NCI-H526 (cell line): ENCODE measurements at places on chromosomes 4 and X.

DNA sequence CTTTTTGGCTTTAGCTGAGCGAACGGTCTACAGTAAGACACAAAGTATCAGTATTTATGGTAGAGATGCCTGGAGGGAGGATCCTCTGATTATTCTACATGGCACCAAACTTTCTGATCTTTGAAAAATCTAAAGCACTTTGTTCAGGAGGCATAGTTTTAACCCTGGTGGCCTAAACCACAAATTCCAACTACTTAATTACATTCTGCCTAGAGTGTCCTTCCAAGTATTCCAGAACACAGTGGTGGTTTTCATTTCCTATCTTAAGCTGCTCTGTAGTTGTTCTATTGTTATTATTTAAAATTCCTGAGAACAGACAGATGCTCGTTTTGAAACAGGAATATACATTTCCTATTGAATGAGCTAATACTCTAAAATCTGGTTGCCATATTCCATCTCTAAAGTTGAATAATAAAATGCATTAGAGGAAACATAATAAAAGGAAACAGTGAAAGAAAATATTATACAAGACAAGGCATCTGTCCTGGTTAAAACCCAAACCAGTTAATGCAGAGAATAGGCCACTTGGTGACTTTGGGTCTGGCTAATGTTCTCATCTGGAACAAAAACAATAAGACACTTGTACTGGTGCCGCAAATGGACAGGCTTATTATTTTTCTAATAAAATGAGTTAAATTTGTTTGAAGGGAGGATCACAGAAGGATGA is 657.4 kb downstream of the SPRY1 start:
- no peak for DNase-seq

GRCh38 chrX:132883358-132883915 is 75.0 kb downstream of the HS6ST2 start:
- no peak for DNase-seq

DNA sequence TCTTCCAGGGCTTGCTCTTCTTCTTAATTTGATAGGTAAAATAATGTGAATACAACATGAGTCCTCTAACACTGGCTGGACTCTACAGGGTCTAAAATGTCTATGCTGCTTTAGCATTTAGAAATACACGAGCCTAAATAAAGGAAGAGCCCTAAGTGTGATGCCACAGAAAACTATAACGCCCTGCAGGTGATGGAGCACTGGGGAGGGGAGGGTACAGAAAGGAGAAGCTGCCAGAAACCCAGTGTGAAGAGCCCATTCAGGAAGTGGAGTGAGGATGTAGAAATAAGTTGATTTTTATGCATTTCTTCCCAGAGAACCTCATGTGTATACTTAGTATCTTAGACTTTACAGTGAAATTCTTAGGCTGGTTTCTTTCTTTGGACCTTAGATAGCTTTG is 83.4 kb downstream of the TNIP2 start:
- DNase-seq, result no peak

GRCh38 chr4:112908511-112908910 is 140.9 kb upstream of the ANK2 start:
- DNase-seq, result no peak

DNA sequence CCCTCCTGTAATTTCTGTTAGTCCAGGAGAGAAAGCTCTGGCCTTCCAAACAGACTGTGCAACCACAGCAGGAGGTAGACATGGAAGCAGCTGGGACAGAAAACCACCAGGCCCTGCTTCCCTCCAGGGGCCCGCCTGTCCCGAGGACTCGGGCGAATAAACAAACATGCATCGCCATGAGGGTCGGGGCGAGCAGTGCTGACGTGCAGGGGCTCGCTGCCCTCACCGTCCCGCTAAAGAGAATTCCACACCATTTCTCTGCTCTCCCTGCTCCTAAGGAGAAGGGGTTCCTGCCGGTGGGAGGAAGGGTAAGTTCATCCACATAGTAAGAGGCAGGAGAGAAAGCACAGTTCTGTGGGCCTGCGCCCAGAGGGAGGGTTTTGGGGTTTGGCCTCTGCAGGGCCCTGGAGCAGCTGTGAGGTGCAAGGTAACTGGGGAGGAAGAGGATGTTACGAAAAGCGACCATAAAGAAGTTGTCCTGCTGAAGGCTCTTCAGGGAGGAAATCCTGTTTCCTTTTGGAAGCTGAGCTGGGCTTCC is 54.9 kb downstream of the WFS1 start:
- DNase-seq, result no peak

DNA sequence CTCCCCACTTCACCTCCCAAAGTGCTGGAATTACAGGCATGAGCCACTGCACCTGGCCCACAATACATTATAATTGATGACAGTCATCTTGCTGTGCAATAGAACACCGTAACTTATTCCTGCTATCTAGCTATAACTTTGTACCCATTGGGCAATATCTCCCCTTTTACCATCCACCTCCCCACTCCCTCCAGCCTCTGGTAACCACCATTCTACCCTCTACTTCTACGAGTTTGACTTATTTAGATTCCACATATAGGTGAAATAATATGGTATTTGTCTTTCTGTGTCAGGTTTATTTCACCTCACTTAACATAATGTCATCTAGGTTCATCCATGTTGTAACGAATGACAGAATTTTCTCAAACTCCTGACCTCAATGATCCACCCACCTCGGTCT is 8.2 kb upstream of the TEX11 start:
- no peak for DNase-seq

DNA sequence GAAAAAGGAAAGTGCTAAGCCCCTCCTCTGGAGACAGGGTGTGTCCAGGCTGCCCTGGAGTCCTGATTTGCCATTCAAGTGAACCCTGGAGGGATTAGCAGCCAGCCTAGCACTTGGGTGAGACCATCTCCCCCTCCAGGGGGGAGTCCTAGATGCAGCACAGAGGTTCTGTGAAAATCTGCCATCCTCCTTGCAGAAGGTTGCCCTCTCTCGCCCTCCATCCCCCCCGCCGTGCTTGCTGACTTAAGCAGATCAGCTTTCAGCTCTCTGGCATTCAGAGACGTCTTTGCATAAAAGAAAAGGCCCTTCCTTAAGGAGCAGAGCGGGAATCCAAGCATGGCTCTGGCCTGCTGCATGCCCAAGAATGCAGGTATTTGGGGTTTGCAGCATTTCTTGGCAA is 102.1 kb upstream of the SCML1 start:
- DNase-seq, result peak; percentile 23

DNA sequence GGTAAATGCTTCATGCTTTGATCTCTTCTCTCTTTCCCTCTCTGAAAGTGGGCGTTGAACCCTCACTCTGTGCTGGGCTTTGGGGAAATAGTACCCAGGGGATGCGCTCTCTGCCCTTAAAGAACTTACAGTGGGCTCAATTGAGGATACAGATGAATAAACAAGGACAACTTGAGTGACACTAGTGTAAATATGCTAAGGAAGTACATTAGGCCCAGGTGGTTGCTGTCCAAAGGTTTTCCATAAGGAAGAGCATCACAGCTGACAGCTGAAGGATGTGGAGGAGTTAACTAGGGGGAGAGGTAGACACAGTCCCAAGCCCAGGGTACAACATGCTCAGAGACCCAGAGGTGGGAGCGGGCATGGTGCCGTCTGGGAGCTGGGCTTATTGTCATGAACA is 49.4 kb downstream of the TENM3 start:
- DNase-seq, result no peak

GRCh38 chr4:44320833-44321232 is 127.8 kb downstream of the KCTD8 start:
- DNase-seq, result no peak

DNA sequence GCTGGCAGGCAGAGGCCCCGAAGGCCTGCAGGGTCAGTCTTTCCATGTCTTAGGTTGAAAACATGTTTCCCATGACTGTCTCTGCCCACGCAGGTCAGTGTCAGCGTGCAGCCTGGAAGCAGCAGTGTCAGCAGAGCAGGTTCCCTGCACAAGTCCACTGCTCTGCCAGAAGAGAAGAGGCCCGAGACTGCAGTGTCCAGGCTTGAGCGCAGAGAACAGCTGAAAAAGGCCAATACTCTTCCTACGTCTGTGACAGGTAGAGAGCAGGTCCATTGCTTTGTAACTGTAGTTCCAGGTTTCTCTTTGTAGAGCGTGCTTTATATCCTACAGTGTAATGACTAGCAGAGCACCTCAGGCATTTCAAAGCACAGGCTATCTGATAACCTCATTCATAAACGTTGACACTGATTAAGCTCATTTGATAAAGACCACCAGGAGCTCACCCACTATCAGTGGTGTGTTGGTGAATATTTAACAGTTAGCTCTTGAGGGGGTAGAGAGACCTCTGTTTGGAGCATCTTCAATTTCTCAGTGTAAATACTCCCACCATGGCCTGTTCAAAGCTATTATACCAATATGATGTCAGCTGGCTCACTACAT is 63.2 kb downstream of the AASDH start:
- no peak for DNase-seq
